ENCODE measurements at places on chromosomes 12 and 14.

DNA sequence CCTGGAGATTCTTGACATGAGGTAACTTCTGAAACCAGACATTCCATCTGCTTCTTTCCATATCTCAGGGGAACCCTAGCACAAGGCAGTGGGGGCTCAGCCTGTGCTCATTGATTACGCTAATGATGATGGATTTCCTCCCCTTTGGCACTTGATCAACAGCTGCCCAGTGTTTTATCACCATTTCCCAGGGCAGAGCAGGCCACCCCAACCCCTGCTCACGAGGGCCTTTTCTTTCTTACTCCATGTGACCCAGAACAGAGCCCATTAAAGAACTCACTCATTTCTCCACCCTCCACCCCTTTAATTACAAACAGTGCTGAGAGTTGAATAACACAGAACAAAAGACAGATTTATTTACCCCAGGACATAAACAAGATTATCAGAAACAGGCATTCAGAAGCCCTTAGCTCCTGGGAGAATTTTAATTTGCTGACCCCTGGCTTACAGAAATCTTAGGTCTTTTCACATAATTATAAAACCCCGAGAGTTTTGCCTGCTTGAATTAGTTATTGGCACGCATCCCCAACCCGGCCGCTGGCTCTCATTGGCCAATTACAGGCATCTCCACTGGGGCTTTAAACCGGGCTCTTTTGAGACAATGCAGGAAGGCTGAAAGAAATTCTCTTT lies 32.0 kb upstream of the CCDC60 start:
- DNase-seq = no peak

DNA sequence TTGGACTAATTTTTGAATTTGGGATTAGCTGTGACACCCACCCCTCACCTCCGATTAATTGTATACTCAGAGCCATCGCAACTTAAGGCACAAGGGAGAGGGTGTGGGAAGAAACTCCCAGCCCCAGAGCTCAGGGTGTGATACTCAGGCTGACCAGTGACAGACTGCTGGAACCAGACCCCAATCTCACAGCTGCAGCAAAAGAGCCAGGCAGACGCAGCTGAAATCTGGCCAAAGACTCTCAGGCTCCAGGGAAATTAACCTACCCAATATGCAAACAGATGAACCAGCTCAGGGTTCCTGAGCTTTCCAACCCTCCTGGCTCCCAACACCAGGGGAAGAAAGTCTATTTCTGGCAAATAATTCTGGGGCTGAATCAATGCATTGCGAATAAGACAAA lies 30.5 kb downstream of the ANAPC7 start:
- DNase-seq = no peak

- no peak for DNase-seq
Observed at GRCh38 chr12:104535369-104535768, 78.6 kb downstream of the CHST11 start.

- no peak for DNase-seq
Observed at GRCh38 chr14:100830681-100831080, 4.8 kb downstream of the MEG3 start.

- DNase-seq = no peak
Observed at GRCh38 chr12:47776471-47777143, 3.6 kb downstream of the SLC48A1 start.

- DNase-seq = peak; percentile 21
Observed at GRCh38 chr14:39015360-39015961, 87.6 kb downstream of the SEC23A start.
